ENCODE measurements at places on chromosomes 5 and 9.

DNA sequence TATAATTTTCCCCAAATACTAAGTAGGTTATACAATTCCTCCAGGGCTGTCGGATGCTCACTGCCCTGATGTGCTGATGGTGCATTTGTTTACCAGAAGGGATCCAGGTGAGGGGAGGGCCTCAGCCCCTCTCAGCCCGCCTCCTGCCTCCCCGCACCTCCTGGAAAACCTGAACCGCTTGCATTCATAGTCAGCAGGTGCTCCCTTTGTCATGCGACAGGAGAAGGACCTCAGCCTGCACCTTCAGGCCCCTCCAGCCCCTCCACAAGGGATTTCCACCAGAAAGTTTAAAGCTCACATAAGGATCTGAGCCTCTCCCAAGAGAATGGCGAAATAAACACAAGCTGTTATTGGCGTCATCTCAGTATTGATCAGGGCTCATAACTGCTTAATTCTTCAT lies 36.5 kb upstream of the NTNG2 start:
- DNase-seq = no peak

DNA sequence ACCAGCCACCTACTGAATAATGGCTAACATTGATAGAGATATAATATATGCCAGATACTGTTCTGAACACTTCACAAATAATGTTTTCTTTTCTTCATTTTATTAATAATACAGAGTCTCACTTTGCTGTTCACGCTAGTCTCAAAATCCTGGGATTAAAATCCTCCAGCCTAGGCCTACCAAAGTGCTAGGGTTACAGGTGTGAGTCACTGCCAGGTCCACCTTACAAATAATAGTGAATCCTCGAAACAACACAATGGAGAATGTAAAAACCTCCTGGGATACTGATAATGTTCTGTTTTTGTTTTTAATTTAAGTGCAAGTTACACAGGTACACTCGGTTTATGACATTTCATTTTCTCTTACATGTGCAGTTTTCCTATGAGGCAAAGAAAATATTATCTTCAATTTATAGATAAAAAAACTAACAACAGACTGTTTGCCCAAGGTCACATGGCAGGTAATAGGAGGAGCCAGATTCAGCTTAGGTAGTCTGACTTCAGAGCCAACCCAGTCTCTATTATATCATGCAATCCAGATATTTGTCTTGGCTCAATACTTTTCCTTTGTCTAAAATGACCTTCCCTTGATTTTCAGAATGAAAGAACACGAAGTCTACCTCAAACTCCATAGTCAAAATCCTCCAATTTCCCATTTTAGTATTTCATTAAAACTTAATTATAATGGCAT lies 7.8 kb downstream of the ZFR start:
- no peak for DNase-seq

DNA sequence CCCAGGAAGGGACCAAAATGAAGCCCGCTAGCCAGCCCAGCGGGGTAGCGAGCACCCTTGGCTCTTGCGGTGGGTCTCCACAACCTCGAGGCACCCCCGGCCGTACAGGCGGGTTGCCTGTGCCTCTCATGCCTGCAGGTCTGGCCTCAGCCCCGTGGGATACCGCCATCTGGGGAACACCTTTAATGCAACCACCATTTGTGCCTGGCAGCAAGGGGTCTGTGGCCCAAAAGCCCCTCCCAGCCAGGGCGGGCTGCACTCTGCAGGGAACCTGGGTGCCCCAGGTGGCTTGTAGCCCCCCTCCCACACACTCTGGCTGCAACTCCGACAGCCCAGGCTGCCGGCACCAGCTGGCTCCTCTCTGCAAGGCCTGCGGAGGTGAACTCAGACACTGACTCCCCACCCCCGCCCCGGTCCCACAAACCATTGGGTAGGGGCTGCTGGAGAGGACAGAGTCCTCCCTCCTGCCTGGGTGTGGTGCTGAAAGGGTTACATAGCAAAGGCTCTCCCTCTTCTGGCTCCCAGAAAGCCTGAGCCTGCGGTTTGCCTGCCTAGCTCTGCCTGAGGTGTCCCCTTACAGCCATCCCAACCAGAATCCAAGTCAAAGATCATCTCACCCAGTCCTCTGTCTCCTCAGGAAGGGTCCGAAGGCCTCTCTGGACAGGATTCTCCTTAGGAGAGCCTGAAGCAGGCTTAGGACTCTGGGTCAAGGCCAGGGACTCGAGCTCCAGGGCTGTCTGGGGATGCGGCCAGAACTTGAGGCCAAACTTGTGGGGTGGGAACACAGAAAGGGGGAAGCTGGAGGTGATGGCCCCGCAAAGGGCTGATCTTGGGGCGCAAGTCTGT lies 109.4 kb downstream of the PSD2 start:
- no peak for DNase-seq

DNA sequence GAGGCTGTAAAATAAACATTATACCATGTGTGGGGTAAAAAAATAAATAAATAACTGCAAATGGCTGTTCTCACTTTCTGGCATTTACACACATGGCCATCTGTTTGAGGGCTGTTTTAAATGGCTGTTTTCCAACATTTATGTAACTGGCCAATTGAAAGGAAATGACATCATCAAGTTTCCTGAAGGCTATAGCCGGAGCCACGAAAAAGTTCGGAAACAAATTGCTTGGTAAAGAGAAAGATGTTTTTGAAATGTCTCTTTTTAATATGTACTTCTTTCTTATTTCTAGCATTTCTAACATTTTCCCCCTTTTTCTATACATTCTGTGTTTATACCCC lies 95.4 kb upstream of the DAB2 start:
- DNase-seq = no peak

- DNase-seq = no peak
Observed at GRCh38 chr9:106956971-106957370, 94.0 kb downstream of the ZNF462 start.

DNA sequence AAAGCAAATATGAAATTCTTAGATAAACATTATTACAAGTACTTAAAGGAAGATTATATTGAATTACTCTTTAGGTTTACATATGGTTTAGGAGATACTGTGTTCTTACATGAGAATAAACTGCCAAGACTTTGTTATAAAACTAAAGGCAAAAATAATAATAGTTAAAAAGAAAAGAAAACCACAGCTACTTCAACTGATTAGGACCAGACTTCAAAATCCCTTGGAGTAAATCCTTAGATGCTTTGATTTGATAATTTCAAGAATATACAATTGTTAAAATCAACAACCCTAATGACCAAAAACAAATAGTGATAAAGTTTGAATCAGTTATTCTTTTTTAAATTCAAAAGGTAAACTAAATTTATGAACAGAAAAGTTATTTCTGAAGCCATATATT lies 389.6 kb upstream of the COX7C start:
- no peak for DNase-seq

- no peak for DNase-seq
Observed at GRCh38 chr9:86600291-86600690, 246.1 kb upstream of the TUT7 start.

GRCh38 chr5:16669776-16670175 lies 53.0 kb upstream of the RETREG1 start:
- no peak for DNase-seq

DNA sequence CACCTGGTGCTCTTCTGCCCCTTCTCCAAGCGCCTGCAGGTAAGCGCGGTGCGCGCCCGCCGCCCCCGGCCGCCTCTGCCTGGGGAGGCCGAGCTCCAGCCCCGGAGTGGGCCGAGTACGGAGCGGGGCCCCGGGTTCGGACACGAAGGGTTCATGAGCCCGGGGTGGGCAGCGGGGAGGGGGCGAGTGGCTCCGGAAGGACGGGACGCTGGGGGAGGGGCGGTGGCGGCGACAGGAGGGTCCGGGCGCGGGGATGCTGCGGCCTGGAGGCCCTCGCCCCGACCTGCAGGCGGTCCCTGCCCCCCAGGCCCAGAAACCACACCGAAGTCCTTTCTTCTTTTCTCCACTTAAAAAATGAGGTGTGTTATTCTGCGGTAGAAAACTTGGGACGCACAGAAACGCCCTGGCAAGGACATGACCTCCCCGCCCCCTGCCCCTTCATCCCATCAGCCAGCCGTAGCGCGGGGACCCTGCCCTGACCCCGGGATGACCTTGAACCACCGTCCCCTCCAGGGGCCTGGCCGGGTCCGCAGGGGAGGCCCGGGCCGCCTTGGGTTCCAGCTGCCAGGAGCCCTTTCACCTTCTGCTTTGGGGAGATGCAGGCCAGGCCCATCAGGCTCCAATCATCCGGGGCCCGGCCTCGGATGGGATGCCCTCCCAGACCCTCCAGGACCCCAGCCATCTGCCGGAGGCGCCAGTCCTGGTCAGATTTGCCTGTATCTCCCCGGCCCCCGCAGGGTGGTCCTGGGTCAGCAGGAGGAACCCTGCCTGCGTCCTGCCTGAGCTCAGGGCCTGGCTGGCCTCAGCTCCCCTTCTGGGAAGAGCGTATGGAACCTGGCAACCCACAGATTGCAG lies 545 bp downstream of the DIPK1B start:
- no peak for DNase-seq

DNA sequence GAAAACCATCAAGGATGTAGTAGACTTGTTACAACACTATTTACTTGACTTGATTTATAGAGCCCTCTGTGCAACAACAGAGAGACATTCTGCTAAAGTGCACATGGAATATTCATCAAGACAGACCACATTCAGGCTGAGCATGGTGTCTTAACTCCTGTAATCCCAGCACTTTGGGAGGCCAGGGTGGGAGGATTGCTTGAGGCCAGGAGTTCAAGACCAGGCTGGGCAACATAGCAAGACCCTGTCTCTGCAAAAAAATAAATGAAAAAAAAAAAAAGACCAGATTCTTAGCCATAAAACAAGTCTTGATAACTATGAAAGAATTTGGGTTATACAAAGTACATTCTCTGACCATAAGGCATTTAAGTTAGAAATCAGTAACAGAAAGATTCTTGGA lies 25.3 kb downstream of the DENND4C start:
- DNase-seq = no peak

GRCh38 chr9:110099236-110100095 lies 108.5 kb downstream of the C9orf152 start:
- DNase-seq = no peak

- no peak for DNase-seq
Observed at GRCh38 chr9:81815781-81816180, 112.4 kb upstream of the SPATA31D4 start.

- no peak for DNase-seq
Observed at GRCh38 chr5:139644646-139645429, 3.3 kb upstream of the CXXC5 start.

DNA sequence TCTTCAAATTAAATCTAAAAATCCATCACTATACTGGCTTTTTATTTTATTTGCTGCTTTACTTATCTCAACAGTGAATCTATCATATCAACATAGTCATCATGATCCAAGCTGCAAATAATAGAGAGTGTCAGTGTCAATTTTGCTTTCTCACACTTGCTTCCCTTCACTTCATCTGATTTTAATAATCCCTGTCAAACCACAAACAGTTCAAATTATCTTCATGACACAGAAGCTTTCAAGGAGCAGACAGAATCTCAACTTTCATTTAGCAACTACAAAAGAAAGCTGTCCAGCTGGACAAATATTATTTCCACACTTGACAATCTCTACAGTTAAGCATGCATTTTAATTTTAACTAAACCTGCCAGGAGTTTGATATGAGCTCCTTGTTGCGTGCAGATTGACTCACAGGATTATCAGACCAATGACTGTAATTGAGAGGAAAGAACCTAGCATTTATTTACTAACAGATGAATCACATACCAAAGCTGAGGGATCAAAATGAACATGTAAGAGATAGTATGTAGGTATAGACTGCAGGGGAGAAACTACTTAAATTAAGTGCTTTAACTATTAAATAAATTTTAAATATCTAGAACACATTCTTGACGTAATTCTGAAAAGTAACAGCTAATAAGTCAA lies 56.0 kb downstream of the KIAA0825 start:
- no peak for DNase-seq

- no peak for DNase-seq
Observed at GRCh38 chr5:34806532-34806931, 32.4 kb upstream of the TTC23L start.

GRCh38 chr9:113695901-113696300 lies 180.2 kb upstream of the ZNF618 start:
- no peak for DNase-seq

DNA sequence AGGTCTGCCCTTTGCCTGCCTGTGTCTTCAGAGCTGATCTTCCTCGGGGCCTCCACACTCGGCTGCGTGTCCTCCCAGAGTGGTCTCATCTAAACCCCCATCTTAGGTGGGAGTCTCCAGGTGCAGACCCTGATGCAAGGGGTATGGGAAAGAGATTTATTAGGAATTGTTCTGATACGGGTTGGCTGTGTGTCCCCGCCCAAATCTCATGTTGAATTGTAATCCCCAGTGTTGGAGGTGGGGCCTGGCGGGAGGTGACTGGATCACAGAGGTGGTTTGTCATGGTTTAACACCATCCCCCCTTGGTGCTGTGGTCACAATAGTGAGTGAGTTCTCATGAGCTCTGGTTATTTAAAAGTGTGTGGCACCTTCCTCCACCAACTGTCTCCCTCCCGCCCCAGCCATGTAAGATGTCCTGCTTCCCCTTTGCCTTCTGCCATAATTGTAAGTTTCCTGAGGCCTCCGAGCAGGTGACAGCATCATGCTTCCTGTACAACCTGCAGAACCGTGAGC lies 208.4 kb downstream of the AOPEP start:
- no peak for DNase-seq

- DNase-seq = no peak
Observed at GRCh38 chr9:90966480-90967144, 165.0 kb downstream of the SYK start.

- no peak for DNase-seq
Observed at GRCh38 chr5:3957658-3958057, 362.0 kb downstream of the IRX1 start.

DNA sequence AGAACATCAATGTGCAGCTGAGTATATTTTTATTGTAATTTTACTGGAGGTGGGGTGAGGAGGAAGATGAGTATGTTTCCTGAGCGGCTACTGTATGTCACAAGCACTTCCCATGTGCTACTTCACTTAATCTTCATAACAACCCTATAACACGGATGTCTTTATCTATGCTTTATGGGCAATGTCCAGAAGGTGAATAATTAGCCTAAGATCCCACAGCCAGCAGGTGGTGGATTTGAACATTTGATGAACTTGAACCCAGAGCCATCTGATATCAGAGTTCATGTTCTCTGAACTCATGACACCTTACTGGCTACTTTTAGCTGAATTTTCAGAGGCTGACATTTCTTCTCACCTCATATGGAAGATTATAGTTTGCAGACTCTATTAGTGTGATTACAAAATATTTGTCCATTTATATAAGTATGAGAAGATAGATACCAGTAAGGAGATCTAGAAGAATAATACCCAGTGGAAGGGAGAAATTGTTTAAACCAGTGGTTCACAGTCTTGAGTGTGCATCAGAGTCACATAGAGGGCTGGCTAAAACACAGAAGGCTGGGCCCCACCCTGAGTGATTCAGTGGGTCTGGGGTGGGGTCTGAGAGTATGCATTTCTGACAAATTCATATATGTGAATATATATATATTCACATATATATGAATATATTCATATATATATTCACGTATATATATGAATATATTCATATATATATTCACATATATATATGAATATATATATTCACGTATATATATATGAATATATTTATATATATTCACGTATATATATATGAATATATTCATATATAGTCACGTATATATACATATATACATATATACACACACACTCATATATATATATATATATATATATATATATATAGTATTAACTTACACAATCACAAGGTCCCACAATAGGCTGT lies 164.4 kb upstream of the NR3C1 start:
- no peak for DNase-seq

Measured in germinal center (tissue), 1 donor.